ENCODE measurements at places on chromosomes 3 and 15.

GRCh38 chr3:162400697-162401096, 904.1 kb downstream of the OTOL1 start:
- DNase-seq: no peak

GRCh38 chr15:96330064-96330449, 443 bp upstream of the NR2F2 start:
- no peak for DNase-seq

DNA sequence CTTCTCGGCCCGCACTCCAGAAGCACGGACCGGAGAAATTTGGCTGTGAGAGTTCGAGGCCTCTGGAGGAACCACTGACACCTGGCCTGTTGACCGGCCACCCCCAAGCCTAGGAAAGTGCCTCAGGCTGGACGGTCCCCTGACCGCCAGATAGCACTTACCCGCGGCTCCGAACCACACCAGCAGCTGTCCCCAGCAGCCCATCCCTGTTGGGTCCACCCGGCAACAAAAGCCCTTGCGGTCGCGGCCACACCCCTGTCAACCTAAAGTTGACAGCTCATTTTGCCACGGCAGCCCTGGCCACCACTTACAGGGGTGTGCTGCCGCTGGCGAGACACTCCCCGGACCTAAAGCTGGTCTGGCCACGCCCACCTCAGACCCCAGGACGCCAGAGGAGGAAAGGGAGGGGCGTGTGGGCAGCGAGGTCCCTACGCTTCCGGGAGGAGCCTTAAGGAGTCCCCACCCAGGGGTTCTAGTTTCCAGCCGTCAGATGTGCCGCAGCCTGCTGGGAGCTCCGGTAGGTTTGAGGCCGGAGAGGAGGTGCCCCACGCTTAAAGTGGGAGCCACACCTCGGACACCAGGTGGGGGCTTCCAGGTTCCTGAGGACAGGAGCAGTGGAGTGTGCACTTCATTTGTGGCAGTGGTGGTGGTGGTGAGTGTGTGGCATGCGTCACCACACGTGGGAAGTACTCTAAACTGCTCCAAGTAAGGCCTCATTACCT, at the start of gene LTK:
Gene LTK, minus strand, starts transcription at position 322 of the 722 bp plus-strand sequence. Its CDS starts 118 bp downstream, at position 204.
- DNase-seq: peak; percentile 17

- DNase-seq: no peak
These were observed 40.9 kb upstream of the PTPN23 start for GRCh38 chr3:47339951-47340350.

- no peak for DNase-seq
These were observed 7.5 kb upstream of the PPP1R14D start for GRCh38 chr15:40836020-40836419.

GRCh38 chr15:73019154-73019553, 33.1 kb upstream of the NEO1 start:
- DNase-seq: no peak

DNA sequence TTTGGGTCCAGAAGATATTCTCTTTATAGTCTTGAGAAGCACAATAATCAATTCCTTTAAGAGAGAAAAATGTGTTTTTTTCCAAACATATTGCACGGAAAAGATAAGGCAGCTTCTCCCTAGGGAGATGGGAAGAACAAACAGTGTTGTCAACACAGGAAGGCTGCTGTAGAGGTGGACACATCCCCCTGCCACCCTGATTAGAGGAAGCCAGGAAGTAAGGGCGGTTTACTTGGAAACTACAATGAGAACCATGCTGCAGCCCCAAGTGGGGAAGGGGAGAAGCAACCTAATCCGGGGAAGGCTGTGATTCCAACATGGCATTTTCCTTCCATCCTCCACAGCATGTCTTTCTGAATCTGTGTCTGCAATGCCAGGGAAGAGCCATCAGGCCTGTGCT, 256.9 kb upstream of the TGFBR2 start:
- no peak for DNase-seq

- DNase-seq: no peak
These were observed 273.3 kb downstream of the RPLP1 start for GRCh38 chr15:69725957-69726356.

DNA sequence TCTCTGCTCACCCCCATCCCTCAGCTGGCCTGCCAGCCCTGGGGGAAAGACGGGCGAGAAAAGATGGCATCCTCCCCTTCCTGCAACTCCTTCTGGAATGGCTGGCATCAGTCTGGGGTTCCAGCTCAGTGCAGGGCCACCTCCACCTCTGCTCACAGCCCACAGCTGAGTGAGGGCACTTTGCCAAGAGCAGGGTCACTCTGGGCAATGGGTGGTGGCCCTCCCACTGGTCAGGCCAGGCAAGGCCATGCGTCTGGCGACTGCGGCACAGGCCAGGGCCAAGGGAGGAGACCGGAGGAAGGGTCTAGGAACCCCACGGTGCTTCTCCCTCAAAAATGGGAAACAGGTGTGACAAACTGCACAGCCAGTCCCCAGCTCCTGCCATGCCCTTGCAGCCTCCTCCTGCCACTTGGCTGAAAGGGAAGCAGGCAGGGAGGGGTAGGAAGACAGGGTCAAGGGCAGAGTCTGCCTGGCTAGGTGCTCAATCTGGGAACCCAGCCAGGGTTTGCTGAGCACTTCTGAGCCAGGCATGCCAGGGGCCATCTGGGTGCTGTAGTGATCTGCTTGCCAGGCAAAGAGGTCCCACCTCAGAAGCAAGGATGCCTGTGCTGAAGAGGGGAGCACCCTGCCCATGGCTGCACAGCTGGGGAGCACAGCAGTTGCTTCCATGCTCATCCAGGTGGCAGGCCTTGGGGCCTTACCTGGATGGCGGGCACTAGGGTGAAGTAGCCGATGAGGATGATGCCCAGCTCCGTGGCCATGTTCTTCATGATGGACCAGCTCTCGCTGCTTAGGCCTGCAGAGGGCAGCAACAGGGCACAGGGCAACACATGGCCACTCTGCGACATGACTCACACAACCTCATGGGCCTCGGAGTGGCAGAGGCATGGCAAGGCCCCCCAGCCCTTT, 41.2 kb downstream of the PTPN23 start:
- DNase-seq: no peak

- peak; percentile 18 for DNase-seq
These were observed 30.2 kb downstream of the KCNAB1 start for GRCh38 chr3:156150434-156151066.

GRCh38 chr15:96515371-96515770, 184.9 kb downstream of the NR2F2 start:
- DNase-seq: no peak

GRCh38 chr15:58086491-58086890, 21.0 kb upstream of the ALDH1A2 start:
- DNase-seq: no peak

- no peak for DNase-seq
These were observed 572.7 kb downstream of the UNC13C start for GRCh38 chr15:54550954-54551353.

DNA sequence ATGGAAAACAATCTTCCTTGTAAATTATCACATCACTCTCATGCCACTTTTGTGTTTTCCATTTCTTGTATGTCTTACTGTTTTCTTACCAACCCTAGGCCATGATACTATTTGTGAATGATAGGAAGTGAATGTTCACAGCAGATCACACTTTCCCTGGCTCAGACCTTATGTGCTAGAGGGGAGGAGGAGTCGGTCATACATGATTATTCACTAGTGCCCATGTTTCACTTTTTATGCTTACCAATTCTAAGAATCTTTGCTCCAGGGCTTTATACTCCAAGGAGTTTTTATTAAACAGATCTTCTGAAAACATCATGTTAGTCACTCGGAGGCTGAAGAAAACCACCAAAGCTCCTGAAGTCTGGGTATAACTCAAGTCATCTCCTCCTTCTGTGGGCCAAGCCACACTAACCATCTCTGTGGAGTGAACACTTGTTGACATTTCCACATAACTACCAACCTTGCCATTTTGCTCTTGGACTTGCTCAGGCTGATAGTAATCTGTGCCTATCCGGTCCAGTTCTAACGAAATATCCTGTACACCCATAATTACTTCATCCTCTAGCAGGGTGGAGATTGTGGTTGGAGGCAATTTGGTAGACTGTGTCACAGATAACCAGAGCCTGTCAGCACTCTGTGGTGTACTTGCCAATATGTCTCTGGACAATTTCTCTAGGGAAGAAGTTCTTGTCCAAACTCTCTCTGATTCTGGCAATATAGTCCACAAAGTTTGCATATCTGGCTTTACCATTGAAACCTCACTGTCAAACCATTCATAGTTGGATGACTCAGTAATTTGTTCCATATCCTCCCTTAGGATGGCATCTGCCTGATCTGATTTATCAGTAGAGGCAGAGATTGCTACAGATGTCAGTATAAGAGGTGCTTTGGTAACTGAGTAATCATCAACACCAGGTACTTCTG, 76.8 kb downstream of the IMPG2 start:
- DNase-seq: no peak

GRCh38 chr3:100972867-100973266, 20.4 kb downstream of the ABI3BP start:
- DNase-seq: no peak

All from NCI-H748 treated with DMSO at 0.1 percent for 48 hours (cell line).